ENCODE measurements at places on chromosomes 16 and 17.

GRCh38 chr16:84340325-84341040 lies 27.9 kb upstream of the ATP2C2 start:
- no peak for DNase-seq

GRCh38 chr17:48577330-48577945 lies 712 bp downstream of the HOXB4 start:
- DNase-seq = no peak

DNA sequence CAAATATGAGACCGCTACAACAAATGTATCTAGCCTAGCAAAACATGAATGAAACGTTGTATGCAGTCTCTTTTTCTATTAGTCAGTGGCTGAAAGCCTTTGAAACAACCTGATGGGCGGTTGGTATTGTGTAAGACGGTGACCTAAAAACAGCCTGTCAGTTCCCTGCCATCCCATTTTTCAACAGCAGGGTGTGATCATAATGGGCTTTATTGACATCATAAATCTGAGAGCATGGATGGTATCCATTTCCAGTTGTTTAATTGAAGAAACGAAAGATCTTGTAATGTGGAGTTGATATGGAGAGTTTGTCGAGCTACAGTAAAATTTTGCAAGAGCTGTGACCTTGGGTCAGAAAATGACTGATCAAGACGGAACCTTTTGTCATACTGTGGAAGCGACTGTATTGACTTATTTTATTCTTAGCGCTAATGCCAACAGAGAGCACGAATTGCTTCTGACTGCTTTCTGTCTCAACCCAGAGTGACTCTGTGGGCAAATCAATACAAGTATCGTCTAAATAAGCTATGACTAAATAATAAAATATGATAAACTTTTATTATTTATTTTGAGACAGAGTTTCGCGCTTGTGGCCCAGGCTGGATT lies 12.3 kb upstream of the MEIOB start:
- DNase-seq = no peak

- DNase-seq = no peak
Observed at GRCh38 chr17:7020894-7021664, 1.8 kb upstream of the BCL6B start.

GRCh38 chr17:14950216-14950615 lies 314.9 kb downstream of the PMP22 start:
- no peak for DNase-seq

DNA sequence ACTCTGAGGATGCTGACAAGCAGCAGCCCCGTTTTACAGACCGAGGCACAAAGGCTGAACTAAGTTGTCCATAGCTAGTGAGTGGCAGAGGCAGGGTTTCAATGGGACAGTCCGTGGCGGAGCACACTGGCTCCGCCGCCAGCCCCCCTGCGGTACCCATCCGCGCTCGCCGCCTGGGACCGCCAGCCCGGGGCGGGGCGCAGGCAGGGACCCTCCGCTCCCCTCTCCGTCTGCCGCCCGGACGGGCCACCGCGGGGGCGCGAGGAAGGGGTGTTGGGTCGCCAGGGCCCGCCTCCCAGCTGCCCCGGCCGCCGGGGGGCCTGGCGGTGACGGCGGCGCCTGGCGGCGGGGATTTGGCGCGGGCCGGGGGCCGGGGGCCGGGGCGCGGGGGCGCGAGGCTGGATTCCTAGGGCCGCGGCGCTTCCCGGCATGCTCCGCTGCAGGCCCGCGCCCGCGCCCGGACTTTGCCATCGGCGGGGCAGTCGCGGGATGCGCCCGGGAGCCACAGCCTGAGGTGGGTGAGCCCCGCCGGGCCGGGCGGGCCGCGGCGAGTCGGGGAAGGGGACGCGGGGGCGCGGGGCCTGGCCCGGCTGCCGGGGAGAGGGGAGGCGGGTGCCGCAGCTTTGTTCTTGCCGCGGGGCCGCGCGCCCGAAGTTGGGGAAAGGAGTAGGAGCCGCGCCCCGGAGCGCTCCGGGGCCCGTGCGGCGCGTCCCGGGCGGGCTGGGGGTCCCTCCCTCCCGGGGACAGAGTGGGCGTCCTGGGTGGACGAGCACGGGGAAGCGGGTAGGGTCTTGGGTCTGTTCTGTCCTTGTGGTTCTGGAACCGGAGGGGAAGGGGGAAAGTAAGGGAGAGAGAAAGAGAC lies at the start of gene TMEM98:
TSS of gene TMEM98 (plus strand) at position 430 of the 862 bp plus-strand sequence. CDS start 3,376 bp downstream, outside the sequence.
- DNase-seq = no peak

DNA sequence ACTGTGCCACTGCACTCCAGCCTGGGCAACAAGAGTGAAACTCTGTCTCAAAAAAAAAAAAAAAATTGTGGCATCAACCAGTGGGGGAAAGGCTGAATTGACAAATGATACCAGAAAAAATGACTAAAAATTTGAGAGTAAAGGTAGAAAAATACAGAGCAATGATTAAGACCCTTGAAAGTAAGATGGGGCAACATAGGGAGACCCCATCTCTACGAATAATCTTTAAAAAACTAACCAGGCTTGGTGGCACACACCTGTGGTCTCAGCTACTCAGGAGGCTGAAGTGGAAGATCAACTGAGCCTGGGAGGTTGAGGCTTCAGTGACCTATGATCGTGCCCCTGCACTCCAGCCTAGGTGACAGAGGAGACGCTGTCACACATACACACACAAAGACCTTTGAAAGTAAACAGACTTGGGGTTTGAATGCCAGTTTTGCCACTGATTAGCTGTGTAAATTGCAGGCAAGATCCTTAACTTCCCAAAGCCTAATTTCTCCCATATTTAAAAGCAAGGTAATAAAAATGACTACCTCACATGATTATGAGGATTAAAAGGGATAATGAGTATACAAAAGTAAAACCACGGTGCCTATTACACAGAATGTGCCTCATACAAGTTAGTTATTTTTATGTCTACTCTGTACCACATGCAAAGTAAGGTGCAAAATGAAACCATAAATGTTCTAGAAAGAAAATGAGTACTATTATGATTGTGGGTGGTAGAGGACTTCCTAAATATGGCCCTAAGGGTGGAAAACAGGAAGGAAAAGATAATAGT lies 21.7 kb upstream of the PAFAH1B1 start:
- no peak for DNase-seq

GRCh38 chr17:72782985-72783701 lies 309.3 kb downstream of the SLC39A11 start:
- DNase-seq = no peak

DNA sequence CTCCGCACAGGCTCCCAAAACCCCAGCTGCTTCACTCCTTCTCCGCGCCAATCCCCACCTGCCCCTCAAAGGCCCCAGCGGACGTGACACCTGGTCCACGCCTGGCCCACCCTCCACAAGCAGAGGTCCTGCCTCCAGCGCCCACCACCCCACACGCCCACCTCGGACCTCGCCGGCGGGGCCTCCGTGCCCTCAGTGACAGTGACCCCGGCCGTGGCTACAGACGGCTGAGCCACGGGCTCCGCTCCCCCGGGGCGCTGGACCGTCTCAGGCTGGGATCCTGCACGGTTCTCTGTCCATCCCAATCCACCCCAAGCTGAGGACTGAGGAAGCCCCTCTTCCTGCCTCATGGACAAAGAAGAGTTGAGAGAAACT lies 25.1 kb downstream of the PIEZO1 start:
- no peak for DNase-seq

- peak; percentile 44 for DNase-seq
Observed at GRCh38 chr17:48804936-48805411, 12.1 kb downstream of the TTLL6 start.

DNA sequence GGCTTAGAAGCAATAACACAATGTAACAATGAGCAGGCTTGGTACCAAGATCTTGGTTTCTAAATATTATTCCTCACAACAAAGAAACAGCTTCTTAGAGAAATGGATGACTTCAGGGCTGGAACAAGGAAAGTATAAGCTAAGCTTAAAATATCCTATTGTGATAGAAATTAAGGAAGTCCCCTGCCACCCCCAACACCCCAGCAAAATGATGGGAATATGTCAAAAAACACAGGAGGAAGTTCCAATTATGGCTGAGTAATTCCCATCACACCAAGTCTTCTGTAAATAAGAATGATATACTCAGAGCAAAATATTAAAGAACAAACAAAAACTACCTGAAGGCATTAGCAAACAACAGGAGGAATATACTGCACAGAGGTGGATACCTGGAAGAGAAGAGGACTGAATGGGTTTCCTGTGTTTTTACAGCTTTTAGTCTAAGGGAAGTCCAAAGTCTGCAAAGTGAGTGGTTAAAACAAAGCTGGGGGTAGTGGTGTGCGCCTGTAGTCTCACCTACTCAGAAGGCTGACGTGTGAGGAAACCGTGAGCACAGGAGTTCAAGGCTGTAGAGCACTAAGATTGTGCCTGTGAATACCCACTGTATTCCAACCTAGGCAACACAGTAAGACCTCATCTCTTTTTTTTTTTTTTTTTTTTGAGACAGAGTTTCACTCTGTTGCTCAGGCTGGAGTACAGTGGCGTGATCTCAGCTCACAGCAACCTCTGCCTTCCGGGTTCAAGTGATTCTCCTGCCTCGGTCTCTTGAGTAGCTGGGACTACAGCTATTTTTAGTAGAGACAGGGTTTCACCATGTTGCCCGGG lies 17.1 kb upstream of the ATP6V0A1 start:
- no peak for DNase-seq

- DNase-seq = no peak
Observed at GRCh38 chr16:81817789-81818567, 38.9 kb downstream of the PLCG2 start.

GRCh38 chr17:76111956-76112355 lies 8.4 kb upstream of the EXOC7 start:
- no peak for DNase-seq

GRCh38 chr16:11143372-11144035 lies 112.5 kb downstream of the SOCS1 start:
- no peak for DNase-seq

GRCh38 chr17:82687871-82688270 lies 10.6 kb downstream of the RAB40B start:
- DNase-seq = no peak

- no peak for DNase-seq
Observed at GRCh38 chr17:62688398-62689160, 61.1 kb downstream of the MRC2 start.

GRCh38 chr17:1414001-1414574 lies 14.1 kb upstream of the YWHAE start:
- no peak for DNase-seq

- no peak for DNase-seq
Observed at GRCh38 chr16:57500578-57501111, 14.4 kb upstream of the DOK4 start.

DNA sequence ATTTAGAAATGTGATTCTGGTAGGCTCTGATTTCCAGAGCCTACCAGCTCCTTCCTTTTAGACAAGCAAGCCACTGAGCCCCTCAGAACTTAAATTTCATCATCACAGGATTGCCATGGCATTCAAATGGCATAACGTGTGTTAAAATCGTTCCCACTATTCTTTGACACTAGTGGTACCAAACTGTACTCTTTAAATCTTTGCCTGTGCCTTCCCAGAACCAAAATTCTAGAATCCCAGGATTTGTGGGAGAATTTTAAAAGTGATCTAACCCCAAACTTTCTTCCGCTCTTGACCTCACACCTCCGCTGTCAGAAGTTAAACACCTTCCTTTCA lies 287 bp upstream of the INTS2 start:
- DNase-seq = no peak

DNA sequence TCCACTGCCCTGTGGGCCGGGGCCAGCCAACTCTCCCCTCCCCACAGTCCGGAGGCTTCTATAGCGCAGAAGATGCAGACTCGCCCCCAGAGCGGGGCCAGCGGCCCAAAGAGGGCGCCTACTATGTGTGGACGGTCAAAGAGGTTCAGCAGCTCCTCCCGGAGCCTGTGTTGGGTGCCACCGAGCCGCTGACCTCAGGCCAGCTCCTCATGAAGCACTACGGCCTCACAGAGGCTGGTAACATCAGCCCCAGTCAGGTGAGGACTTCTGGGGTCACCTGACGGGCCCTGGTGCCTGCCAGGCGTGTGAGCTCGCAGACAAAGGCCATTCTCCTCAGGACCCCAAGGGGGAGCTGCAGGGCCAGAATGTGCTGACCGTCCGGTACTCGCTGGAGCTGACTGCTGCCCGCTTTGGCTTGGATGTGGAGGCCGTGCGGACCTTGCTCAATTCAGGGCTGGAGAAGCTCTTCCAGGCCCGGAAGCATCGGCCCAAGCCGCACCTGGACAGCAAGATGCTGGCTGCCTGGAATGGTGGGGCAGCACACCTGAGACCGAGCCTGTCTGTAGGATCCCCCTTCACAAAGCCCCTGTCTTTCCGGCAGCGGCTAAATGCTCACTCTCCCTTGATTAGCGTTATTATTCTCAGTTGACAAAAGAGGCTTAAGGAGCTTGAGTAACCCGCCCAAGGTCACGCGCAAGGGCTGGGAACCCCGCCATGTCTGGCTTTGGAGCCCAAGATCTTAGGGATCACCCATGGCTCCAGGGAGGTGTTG lies 3.9 kb downstream of the SPATA20 start:
- DNase-seq = no peak

- DNase-seq = no peak
Observed at GRCh38 chr17:71313866-71314265, 807.0 kb upstream of the SOX9 start.

GRCh38 chr17:29005936-29006511 lies at the start of gene SEZ6:
Gene SEZ6, minus strand, starts transcription at chr17:29006033. Its CDS starts 164 bp downstream, at chr17:29005869.
- peak; percentile 38 for DNase-seq

GRCh38 chr16:90081606-90081970 lies 4.5 kb upstream of the PRDM7 start:
- DNase-seq = no peak

DNA sequence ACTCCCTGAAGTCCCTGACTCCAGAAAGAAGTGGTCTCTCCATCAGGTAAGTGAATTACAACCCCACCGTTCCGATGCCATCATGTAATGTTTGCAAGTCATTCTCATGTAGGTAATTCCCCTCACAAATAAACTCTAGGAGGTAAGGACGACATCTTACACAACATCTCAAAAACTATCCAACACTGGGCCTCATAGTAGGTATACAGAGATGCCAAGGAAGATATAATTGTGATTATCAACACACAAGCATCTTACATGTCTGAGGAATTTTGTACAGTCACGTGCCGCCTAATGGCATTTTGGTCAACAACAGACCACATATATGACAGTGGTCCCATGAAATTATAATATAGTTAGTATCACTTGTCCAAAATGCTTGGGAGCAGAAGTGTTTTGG lies 7.4 kb downstream of the GCSH start:
- no peak for DNase-seq

- no peak for DNase-seq
Observed at GRCh38 chr16:10086620-10087019, 95.6 kb downstream of the GRIN2A start.

DNA sequence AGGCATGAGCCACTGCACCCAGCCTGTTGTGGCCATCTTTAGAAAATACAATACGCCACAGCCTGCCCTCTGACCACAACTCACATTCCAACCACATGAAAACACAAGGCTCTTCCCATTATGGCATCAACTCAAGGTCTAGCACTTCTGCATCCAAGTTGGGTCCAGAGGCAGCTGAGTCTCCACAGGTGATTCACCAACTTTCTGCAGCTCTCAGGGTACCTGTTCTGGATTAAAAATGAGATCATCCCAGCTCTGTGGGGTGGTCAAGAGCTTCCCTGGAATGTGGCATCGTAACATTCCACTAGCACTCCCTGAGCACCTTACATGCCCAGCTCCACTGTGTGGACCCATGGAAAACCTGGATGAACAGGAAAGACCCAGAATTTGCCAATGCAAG lies 9.9 kb upstream of the GUCY2D start:
- DNase-seq = no peak

Measured in activated CD4-positive, CD25-positive, alpha-beta regulatory T cell (primary cell).